ENCODE measurements at places on chromosomes 11 and 22.

DNA sequence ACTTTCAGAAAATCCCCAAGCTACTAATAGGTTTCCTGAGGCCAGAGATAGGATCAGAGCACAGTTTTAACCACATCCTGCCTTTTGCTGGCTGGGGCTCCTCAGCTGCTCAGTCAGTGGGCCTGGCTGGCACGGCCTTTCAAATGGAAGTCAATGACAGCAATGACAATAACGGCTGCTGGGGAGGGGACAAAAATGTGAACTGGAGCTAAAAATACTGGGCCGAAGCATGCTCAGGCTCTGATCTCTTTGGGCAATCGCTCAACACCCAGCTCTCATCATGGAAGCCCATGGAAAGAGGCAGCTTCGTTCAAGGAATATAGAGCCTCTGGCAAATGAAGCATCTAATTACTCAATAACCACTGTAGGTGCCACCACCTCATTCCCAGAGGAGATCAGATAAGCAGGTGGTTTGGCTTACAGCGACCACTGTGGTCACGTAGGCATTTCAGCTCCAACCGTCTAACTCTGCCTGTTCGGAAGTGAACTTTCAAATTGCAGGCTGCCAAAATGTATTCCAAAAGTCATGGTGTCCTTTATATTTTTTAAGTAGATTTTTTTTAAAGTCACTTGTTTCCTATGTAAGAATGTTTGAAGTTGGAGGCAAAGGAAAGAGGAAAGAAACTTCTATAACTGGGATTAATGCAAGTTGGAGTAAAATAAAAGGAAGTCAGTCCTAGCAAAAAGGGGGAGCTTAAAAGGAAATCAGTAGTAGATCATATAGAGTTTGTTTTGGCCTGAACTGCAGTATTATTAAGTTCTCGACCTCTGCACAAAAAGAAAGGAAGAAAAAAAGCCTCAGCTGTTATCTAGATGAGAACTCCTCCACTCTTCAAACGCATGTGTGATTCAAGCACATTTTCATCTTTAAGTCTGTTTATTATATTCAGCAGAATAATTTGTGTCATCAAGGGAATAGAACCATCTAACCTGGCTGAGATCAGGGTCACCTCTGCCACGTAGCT, 14.1 kb downstream of the WT1 start:
- no peak for DNase-seq

DNA sequence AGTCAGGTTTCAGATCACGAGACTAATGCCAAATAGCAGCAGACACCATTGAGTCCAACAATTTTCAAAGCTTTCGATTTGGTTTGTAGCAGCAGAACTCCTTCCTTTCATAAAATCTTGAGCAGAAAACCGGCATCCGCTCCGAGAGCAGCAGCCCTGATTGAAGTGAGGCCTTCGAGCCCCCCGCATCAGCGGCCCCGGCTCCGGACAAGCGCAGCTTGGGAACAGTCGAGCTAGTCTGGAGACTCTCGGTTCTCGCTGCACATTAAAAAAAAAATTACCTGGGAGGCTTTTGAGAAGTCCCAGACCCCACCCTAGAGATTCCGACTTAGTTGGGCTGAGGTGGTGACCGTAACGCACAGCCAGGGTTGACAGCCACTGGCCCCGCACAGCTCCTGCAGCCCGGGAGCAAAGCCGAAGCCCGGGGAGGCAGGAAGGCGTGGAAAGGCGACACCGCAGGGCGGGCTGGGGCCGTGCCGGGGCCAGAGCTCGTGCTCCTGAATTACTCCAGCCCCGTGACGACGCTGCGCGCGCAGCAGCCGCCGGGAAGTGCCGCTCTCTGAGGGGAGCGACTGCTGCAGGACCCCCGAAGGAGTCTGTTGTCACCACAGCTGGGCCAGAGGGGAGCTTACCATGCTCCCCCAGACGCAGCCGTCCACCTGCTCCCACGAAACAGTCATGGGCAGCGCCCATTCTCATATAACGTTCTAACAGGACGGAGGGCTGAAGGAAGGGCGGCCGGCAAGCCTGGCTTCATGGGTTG, 57.8 kb downstream of the SPATA19 start:
- no peak for DNase-seq

GRCh38 chr11:64687643-64688533, 35.1 kb downstream of the NRXN2 start:
- DNase-seq, result no peak

DNA sequence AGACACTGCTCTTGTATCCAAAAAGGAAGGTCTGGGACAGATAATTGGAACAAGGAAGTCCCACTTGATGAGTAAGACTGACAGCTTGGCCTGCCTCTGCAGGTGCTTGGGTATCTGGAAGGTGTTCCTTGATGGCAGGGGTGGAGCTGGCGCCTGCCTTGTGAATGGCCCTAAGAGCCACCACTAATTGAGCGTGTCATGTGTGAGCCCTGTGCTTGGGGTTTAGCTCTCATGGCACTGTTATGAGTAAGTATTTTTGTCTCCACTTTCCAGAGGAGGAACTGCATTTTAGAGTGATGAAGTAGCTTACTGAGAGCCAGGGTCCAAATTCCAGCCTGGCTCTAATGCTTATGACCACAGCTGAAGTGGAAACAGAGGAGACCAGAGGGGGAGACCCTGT, 71.2 kb upstream of the NECTIN1 start:
- DNase-seq, result no peak

DNA sequence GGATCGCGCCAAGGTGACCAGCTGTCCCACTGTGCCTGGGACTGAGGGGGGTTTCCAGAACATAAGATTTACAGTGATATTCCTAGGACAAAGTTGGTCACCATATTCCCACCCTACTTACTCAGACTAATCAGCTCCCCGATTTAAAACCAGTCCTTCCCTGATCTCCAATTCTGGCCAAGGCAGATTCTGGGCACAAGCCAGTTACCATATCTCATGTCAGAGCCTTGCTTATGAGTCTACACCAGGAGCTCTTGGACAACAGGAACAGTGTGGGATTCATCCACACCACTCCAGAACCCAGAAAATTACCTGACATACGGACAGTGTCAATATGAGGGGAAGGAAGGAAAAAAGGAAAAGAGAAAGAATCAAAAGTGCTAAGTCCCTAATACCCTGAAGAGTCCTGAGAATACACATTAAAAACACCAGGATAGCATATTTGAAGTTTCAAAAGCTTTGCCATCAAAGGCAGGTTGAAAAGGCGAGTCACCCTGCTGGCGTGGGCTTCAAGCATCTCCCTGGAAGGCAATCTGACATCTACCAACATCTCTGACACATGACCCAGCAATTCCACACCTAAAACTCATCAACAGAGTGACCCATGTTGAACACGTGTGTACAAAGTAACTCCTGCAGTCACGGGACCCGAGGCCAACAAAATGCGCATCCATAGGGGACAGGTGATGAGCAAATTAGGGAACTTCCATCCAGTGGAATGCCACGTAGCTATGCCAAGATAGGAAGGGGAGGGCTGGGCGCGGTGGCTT, 8.0 kb upstream of the IL2RB start:
- no peak for DNase-seq

DNA sequence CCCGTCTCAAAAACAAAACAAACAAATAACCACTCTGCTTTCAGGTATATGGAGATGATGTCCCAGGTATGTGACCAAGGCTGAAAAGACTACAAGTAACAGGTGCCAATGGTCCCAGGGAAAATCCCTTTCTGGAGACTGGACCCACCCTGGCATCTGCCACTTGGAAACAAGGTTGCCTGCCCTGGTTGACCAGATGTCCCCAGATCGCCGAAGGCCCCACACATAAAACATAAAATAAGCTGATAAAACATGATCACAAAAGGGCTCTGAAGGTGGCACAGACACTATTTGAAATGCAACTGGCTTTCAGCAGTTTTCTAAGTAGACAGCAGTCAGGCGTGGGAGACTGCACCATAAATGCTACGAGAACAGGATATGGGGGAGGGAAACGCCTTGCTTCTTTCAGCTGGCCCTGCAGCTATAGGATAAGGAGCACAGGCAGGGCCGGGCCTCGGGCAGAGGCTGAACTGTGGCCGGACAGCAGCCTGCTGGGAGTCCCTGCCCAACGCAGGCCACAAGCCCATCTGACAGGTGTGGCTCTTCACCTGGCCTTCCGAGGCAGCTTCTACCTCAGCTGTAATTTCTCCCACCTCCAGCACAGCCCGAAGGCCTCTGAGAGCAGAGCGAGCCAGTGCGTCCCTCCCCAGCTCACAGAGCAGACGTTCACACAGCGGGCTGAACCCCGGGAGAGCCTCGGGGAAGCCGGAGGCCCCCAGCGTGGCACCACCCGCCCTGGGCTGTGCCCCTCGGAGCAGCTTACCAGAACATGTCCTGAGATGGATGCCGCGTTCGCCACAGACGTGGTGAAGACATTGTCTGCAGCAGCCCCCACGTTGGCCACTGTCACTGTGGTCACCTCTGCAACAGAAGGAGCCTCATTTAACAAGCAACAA, 4.0 kb downstream of the DEAF1 start:
- no peak for DNase-seq

DNA sequence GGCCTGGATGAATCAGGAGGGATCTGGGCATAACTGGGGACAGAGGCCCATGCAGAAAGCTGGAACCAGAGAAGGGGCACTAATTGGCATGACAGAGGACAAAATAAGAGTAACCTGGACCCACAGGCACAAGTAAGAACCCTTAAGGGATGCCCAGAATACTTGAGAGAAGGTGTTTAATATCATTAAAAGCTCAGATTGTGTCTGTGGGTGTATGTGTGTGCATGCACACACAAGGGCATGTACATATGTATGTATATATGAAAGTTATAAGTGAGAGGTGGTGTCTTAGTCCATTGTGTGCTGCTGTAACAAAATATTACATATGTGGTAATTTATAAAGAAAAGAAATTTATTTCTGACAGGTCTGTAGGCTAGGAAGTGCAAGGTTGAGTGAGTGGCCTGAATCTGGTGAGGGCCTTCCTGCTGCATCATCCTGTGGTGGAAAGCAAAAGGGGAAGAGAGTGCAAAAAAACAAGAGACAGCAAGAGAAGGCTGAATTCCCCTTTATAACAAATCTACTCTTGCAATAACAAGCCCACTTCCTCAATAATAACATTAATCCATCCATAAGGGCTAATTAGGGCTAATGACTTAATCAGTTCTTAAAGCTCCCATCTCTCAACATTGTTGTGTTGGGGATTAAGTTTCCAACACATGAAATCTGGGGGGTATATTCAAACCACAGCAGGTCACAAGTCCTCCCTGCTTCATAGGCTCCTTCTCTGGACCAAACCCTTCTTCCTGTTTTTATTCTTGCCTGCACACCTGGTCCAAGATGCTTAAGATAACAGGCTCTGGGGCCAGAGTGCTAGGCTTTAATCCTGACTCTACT, 68.3 kb upstream of the POU2AF2 start:
- DNase-seq, result peak; percentile 88

DNA sequence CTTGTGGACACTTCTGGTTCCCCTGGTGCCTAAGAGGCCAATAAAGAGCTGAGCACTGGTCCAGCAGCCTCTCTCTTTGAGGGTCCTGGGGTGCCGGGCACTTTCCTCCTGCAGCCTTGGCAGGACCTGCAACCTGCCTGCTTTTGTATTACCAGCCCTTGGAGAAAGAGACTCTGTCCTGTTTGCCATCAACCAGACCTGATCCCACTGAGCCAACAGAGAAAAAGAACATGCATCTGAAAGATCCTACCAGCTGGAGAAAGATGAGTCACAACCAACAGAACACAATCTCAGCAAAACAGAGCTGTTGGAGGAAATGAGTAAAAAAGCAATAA, 321.0 kb downstream of the DDX10 start:
- DNase-seq, result no peak

- peak; percentile 73 for DNase-seq
Measured at GRCh38 chr22:46617207-46617985, 2.8 kb upstream of the GRAMD4 start.

- peak; percentile 76 for DNase-seq
Measured at GRCh38 chr11:1778141-1778911, 14.6 kb upstream of the CTSD start.

- DNase-seq, result no peak
Measured at GRCh38 chr11:44555031-44555800, 10.2 kb upstream of the CD82 start.

- no peak for DNase-seq
Measured at GRCh38 chr22:49738006-49738405, 89.7 kb downstream of the BRD1 start.

GRCh38 chr11:130778705-130779104, 137.6 kb downstream of the SNX19 start:
- no peak for DNase-seq

- DNase-seq, result no peak
Measured at GRCh38 chr11:123704341-123704740, 37.1 kb downstream of the ZNF202 start.

DNA sequence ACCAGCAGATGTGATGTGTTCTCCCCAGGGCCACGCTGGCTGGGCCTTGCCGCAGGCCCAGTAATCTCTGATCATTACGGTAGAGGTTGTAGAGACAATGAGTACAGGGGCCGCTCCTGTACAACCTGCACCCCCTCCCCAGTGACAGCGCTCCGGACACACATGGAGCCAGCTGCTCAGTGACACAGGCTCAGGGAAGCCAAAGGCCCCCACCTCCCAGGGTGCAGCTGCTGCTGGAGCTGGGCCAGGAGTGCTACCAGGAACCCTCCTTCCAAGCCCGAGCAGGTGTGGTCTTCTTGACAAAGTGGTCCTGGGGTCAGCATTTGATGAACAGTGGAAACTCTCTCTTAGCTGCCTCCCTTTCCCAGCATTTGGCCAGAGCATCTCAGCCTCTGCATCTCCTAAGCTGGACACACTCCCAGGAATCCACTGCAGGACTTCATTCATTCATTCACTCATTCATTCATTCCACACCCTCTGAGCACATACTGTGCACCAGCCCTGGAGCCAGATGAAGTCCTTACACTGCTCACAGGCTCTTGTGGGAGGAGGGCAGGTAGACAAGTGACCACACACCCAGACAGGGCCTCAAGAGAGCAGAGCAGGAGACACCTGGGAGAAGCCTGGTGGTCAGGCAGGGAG, 49.6 kb upstream of the MPEG1 start:
- DNase-seq, result no peak

All from inflammatory macrophage (primary cell).